NCI-H187 (cell line): ENCODE measurements at places on chromosomes 16 and 17.

GRCh38 chr17:60163108-60163784, 13.5 kb downstream of the CA4 start:
- DNase-seq, result no peak

DNA sequence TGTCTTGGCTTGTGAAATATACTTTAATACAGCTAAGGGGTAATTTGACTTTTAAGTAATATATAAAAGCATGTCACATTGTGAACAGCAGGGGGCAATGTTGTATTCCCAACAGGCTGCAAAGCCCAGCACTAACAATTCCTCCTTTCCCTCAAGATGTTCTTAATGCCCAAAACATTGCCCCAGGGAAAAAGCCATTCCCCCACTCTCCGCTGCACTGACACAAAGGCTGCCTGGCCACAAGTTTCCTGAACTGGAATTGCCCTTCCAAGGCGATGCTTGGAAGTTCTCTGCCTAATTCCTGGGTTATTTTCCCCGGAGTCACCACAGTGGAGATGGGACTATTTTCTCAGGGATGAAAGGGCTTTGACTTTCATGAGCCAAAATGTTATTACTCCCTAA, 27.2 kb downstream of the CLEC16A start:
- peak; percentile 22 for DNase-seq

DNA sequence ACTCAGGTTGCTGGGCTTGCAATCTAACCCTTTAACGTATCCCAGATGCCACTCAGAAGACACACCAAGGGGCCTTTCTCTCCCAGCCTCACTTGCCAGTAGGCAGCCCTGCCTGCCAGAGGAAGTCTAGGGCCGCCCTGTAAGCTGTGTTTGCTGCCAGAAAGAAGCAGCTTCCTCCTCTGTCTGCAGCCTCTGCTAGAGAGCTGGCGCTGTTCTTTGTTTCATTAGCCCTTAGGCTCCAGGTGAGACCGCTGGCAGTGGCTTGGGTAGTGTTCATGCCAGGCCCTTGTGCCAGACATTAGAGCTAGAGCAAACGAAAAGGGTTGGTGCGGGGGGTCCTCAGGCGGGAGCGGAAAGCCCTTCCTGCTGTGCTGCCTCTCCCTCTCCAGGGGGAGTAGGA, 8.9 kb downstream of the CTRL start:
- no peak for DNase-seq

GRCh38 chr16:4675864-4676786, 17.2 kb upstream of the NUDT16L1 start:
- no peak for DNase-seq

- DNase-seq, result no peak
Observed at GRCh38 chr16:14334366-14335080, 263.4 kb downstream of the MRTFB start.

- DNase-seq, result no peak
Observed at GRCh38 chr17:21295036-21295952, 10.8 kb downstream of the MAP2K3 start.

DNA sequence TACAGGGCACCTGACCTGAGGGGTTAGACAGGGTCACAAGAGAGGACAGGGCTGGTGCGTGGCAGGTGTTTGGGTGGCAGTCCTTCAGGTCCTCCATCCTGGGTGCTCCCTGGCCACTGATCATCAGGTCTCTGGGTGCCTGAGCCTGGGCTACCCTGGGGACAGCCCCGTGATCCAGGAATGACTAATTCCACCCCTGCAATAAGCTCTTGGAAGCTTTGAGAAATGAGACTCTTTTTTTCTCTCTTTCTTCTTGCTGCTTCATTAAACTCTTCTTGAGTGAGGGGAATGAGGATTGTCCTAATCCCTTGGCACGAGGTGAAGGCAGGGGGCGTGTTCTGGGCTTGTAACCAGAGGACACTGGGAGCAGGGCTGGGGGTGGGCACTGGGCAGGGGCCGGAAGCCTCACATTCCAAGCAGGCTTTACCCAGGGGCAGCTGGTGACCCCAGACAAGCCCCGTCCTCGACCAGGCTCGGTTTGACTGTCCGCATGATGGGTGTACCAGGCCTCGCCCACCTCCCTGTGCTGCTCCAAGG, 21.4 kb upstream of the SPNS2 start:
- no peak for DNase-seq

- no peak for DNase-seq
Observed at GRCh38 chr17:21077281-21077680, 34.5 kb upstream of the USP22 start.

- no peak for DNase-seq
Observed at GRCh38 chr17:65930140-65930730, 261.7 kb downstream of the CEP112 start.
